ENCODE measurements at places on chromosomes 5 and 9.

DNA sequence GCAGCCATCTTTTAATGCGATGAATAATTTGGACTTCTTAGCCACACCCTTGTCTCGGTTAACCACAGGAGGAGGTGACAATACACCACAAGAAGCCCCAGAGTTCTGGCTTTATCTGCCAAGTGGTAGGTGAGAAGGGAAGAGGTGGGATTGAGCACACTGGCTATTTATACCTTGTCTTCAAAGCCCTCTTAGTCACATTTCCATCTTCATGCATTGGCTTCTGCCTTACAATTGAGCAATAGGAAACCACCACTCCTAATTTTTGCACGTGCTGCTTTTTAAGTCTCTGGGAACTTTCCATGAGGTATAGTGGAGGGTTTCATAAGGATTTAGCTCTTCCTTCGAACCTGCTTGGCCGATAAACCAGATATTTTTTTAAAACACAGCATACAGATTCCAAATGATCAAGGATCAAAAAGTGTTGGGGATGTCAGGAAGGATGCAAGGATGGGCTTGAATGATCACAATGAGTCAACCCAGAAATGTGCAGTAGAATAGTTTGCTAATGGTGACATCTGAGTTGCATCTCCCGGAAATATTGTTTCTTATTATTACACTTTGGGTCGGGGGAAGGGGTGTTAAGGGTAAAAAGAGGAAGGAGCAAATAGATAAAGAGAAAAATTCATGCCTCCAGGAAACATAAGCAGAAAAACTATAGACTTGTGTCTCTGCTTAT is 25.5 kb downstream of the PLAC8L1 start:
- peak; percentile 81 for DNase-seq

DNA sequence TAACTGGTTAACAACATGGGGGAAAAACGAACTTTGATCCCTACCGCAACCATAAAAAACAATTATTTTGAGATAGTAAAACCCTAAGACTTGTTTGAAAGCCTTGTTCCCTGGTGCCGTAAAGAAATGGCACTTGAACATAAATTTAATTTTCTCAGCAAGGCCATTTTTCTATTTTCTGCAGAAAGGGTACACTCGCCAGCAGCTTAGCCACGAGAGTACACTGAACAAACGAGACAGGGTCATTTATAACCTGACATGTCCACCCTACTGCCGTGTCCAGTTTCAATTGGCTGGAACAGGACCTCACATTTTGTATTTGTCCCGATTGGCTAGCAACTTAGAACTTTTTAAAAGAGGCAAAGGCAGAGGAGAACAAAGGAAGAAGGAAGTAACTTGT is 26.8 kb downstream of the FBXW11 start:
- DNase-seq, result no peak

DNA sequence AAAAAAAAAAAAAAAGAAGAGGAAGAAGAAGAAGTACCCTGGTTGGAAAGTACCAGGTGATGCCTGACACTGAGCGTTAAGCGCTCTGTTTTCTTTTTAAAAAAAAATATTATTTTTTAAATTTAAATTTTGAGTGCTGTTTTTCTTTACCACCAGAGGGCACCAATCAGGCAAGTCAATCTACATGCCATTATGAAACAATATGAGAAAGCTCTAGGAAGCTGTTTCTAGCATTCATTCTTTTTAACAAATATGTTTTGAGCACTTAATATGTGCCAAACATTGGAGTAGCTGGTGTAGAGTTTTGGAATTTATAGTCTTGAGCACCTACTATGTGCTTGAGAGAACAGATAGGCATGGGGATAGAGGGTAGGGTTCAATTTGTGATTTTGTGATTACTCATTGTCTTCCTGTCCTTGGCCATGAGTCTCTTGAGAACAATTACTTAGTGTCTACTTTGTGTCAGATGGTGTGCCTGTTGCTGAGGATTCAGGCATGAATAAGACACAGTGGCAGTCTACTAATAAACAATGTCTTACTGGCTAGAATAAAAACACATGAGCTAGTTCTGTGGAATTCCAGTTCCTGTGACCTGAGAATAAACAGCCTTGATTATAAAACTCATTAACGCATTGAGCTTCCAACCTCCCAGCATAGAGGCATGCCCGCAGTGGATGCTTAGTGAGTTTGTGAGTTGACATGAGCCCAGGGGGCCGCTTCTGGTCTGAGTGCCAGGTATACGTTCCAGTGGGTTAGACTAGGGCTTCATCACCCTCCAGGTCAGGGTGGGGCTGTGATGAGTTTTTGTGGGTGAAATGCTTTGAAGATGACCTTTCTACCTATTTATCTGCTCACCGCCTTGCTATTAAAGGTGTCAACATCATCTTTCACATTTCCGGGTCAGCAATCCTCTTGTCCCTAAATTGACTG is 3.0 kb upstream of the UBE2R2 start:
- DNase-seq, result peak; percentile 82

- no peak for DNase-seq
Measured at GRCh38 chr9:4296217-4296616, 3.7 kb downstream of the GLIS3 start.
